ENCODE measurements at places on chromosomes 11 and 22.

- DNase-seq, result no peak
Observed at GRCh38 chr11:27212248-27212780, 150.7 kb downstream of the CCDC34 start.

DNA sequence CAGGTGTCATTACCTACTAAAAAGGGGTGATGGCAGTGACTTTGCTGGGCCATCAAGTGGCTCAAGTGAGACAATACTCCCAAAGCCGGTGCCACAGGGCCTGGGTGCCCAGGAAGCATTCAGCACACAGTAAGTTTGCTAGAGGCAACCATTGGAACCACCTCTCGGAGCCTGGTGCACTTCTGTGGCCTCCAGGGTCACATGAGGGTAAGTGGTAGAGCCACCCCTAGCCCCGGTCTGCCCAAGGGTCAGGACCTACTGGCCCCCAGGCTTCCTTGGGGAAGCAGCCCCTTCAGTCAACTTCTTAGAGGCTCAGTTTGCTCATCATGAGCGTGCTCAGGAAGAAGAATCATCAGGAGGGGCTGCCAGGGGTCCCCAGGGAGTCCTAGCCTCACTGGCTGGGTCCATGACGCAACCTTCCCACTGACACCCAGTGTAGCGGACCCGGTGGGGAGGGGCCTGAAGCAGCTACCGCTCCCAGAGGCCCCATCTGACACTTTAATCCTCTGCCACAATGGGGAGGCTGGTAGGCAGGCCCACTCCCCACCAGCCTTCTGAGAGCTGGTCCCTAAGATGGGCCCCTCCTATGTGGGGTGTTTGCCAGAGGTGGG is 17.5 kb upstream of the RASL10A start:
- DNase-seq, result no peak

- no peak for DNase-seq
Observed at GRCh38 chr22:48800886-48801607, 1026.6 kb downstream of the BRD1 start.

- DNase-seq, result no peak
Observed at GRCh38 chr11:833849-834311, 1.1 kb downstream of the CD151 start.

Measured in stimulated activated CD4-positive, alpha-beta T cell treated with anti-CD3 and anti-CD28 coated beads, Interleukin-4, amount 100 ng/mL, for 1 hour (primary cell).